ENCODE measurements at places on chromosomes 3 and 15. TPM values are rescaled to one million over a fixed set of nuclear protein-coding genes. Genes with fewer than 3 reads are reported as not detected.

The XCR1 gene
- not detected for total RNA-seq

The KLF15 gene
- total RNA-seq = not detected

The IL5RA gene
- not detected for total RNA-seq

The DNAJB8 gene
- not detected for total RNA-seq

The FBXW12 gene
- total RNA-seq = not detected

The ASB14 gene
- 0.05 TPM for total RNA-seq

The NECTIN3 gene
- total RNA-seq = 63.3 TPM

The GPR176 gene
- total RNA-seq = 142 TPM

The ATP13A4 gene
- total RNA-seq = 0.89 TPM

The PP2D1 gene
- total RNA-seq = not detected

The PLCB2 gene
- not detected for total RNA-seq

The AQP9 gene
- total RNA-seq = not detected

Measured in smooth muscle cell of the umbilical artery (primary cell).